Fibroblast of upper back skin (primary cell): ENCODE measurements at places on chromosomes 13 and 19.
A peak's percentile ranks its signal among the peaks of the same experiment; 100 is the strongest.

DNA sequence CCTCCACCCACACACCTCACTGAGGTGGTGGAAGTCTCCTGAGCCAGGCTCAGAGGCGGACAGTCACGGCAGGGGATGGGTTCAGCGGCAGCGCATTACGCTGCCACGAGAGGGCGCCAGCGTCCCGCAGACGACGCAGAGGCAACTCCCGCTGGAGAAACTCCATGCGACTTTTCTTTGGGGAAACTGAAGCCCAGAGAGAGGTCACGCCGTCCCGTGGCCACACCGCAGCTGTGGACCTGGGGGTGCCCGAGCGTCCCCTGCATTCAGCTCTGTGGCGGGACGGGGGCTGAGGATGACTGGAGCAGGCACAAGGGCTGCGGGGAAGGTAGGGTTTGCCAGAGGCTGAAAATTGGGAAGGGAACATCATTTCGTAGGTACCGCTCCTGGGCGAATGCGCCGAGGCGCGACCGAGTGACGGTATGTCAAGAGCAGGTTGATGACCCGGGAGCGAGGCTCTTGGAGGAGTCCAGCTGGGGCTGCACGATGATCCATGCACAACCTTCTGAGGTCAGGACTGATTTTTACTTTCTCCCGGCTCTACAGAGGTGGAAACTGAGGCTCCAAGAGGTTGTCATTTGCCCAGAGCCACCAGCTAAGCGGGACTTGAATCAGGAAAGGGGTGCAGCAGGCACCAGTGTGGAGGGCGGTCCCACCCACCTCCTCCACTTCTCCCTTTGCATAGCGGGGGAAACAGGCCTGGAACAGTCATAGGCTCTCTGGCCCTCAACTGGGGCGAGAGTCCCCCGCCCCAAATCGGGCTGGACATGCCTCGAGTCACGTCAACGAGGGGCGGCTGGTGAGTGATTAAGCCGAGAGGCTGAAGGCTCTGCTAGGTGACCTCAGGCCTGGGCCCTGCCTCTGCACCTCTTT lies 690 bp upstream of the ARRDC2 start:
- peak; percentile 65 for DNase-seq

- no peak for DNase-seq
These were observed 19.3 kb downstream of the GADD45B start for GRCh38 chr19:2495130-2495641.

- peak; percentile 90 for DNase-seq
These were observed 1.2 kb downstream of the ZSWIM4 start for GRCh38 chr19:13796301-13797057.

DNA sequence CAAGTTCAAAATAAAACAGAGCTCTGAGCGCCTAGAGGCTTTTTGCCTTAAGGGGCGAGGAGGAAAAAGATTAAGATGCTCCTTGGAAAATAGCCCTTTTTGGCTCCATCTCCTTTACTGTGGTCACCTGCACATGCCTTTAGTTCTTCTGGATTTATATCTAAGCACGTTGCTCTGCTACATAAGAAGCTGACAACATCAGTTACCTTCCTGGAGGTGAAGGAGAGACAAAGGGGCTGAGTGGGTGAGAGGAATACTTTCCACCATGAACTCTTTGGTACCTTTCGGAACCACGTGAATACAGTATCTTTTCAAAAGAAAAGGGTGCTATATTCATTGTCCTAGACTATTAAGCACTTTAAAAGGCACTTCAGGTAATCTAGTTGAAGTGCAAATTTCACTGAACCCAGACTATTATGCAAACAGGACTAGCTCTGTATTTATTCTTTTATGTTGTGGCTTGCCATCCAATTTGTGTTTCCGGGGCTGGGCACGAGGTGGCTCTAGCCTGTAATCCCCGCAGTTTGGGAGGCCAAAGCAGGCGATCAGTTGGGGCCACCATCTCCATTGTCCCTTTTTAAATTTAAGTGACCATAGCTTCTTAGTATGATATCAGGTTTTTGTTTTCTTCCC lies 201.5 kb downstream of the TM9SF2 start:
- DNase-seq = no peak

GRCh38 chr13:107799001-107799400 lies 416.3 kb downstream of the LIG4 start:
- DNase-seq = peak; percentile 37
